ENCODE measurements at places on chromosomes 2 and 18. TPM values are rescaled to one million over a fixed set of nuclear protein-coding genes. Genes with fewer than 3 reads are reported as not detected.

DNA sequence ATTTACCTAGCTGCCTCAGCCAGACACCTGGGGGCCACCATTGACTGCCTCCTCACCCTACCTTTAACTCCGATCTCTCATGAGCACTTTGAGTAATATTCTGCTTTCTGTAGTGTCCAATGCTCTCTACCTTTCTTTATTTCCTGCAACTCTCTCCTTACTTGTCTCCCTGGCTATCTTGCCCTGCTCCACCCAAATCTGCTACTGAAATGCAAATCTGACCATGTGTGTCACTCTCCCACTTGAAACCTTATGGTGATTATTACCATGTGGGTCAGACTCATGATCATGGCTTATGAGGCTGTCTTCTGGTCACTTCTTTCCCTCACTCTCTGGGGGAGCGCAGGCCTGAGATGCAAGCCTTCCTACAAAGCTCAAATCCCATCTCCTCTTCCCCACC lies 83.3 kb downstream of the INSIG2 start:
- DNase-seq = no peak

TMEM247 gene
- total RNA-seq = not detected

DNA sequence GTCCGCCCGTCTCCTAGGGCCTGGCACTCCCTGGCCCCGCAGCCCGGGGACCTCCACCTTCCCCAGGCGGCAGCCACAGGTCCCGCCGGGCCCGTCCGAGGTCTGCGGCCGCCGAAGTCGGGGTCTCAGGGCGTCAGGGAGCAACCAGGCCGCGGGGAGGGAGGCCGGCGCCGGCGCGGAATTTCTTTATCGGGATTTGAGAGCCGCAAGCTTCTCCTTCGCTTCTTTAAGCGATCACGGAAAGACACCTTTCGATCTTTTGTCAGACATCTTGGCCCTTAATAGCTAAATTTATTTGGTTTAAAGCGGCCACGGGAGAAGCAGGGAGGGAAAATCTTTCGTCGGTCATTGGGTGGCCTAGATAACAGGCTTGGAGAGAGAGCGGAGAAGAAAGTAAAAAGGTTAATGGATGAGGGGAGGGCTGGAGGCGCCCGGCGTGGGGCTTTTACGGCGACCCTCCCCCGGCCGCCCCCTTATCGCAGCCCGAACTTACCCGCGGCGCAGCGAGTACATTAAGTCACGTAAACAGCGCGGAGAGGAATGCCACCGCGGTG lies 4.3 kb upstream of the GATA6 start:
- DNase-seq = peak; percentile 41

- DNase-seq = no peak
Measured at GRCh38 chr18:31920277-31920676, 22.7 kb downstream of the TRAPPC8 start.

All from umbilical cord (tissue), 2 donors.